ENCODE measurements at places on chromosomes 1 and 21. TPM values are rescaled to one million over a fixed set of nuclear protein-coding genes. Genes with fewer than 3 reads are reported as not detected.

Gene PDPN
- 135 TPM for total RNA-seq

Gene E2F2
- total RNA-seq, result 5.4 TPM

DNA sequence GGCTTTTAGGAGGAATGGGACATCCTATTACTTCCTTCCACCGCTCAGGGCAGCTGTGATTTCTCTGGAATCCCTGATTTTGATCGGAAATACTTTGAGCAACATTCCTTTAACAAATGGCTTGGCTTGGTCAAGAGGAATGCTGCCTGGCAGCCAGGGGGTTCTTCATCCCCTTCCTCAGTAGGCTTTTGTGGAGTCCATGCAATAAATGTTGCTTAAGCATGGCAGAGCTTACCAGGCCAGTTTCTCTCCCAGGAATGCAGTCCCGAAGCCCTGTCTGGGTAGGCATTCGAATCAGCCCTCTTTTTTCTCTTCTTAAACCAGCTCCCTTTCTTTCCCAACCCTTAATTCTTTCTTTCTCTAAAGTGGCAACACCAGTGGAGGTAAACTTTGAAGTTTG is 177.1 kb upstream of the KIAA0040 start:
- DNase-seq, result no peak

- no peak for DNase-seq
These were observed 13.6 kb upstream of the OTUD7B start for GRCh38 chr1:150024156-150024555.

DNA sequence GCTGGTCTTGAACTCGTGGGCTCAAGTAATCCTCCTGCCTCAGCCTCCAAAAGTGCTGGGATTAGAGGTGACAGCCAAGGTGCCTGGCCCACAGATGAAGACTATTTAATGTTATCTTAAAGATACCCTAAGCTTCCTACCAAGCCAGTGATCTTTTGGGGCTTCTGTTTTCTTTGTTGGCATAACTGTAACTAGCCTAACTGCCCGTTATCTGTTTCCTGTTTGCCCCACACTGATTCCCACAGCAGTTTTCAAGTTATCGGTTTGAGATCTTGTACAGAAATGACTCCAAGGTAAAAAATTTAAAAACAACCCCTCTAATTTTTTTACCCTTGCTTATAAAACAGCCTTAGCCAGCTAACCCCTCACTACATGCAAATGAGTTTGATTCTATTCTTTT is 12.4 kb downstream of the SELL start:
- DNase-seq, result no peak

GRCh38 chr1:189619682-189620332 is 857.9 kb downstream of the BRINP3 start:
- no peak for DNase-seq
